ENCODE measurements at places on chromosomes 7 and 10.

DNA sequence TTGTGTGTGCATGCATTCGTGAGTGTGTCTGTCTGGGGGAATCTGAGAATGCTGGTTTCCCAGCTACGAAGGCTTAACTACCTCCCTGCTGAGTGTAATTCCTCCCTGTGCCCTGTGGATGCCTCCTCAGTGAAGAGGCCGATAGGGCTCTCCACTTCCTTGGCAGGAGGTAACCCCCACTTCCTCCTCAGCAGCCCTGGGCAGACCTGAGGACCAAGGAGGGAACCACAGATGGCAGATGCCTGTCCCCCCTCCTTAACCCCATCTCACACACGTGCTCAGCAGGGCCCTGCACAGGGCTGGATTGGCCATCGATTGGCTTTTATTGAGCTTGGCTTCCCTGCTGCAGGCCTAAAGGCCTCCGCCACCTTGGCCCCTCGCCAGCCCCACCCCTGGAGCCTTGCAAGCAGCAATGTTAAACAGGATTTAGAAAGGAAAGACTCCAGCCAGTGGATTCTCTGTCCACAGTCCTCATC, 45.6 kb upstream of the LRRC4 start:
- DNase-seq: no peak

- DNase-seq: no peak
Measured at GRCh38 chr10:37634351-37634880, 223.0 kb downstream of the ZNF248 start.

DNA sequence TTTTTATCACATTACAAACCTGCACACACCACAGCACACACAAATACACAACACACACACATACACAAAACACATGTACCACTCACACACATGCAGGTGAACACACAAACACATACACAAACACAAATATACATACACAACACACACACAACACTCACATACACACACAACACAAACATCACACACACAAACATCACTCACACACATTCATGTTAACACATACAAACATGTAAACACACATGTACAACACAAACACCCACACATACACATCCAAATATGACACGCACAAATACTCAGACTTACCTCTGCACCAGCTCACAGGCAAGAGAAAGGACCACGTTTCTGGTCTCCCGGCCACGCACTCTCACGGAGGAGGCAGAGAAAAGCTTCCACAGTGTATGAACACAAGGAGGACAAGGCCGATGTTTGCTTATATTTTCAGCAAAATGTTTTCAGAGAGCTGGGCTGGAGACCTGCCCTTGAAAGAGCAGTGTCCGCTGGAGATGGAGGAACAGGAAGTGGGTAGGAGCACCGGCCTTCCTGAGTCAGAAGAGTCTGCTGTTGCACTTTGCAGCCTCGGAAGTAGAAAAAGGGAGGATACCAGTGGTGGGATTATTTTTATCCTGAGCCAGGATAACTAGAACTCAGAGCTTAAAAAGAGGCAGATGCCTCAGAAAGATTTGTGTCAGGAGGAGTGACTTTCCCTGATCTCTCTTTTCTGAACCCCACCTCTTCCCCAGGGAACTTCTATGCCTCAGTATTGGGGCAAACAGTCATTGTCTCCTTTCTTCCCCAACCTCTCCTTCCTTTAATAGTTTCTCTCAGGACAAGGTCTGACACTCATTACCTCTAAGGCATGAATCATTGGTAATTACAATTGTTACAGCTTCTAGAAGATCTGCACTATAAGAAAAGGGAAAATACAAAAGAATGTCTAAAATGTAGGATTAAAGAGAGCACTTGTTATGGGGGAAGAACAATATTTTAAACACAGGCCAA, at the start of gene GIMAP6:
Gene GIMAP6, minus strand, starts transcription at position 520 of the 999 bp plus-strand sequence. CDS start 2,243 bp downstream, outside the sequence.
- peak; percentile 36 for DNase-seq

DNA sequence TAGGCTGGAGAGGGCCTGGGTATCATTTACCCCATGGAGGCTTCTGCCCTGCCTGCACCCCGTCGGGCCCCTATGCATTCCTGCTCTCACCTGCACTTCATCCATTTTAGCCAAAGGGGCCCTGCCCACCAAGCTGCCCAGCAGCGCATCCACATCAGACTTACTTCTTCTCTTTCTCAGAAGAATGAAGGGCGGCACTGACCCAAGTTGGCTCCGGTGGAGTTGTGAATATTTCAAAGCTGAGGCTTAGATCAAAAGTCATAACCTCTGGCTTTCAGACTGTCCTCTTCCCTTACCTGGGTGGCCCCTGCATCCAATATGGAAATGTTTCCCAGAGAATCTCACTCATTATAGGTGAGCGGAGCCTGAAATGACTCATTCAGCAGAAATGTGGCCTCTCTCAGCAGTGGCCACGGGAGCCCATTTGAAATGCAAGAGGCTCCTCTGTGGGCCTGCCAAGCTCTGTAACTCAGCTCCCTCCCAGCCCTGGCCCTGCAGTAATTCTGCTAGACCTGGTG, 117.6 kb upstream of the TCF7L2 start:
- no peak for DNase-seq

- no peak for DNase-seq
Measured at GRCh38 chr7:47931005-47932004, 17.0 kb downstream of the PKD1L1 start.

DNA sequence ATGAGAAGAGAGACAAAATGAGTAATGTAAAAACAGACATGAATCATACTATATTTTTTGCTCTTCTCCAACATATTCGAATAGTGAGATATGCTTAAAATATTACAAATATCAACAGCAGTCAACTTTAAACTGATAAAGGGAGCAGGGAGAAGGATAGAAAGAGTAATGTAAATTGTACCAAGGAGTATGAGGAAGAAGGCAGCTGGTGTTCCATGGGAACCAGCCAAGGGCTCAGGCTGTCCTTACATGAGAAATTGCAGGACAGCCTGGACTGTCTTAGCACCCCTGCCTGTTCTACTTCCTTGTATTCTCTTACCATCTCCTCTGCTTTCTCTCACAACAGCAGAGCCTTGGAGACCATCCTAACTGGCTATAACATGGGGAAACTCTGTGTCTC, 128.7 kb downstream of the TSPAN12 start:
- DNase-seq: no peak

DNA sequence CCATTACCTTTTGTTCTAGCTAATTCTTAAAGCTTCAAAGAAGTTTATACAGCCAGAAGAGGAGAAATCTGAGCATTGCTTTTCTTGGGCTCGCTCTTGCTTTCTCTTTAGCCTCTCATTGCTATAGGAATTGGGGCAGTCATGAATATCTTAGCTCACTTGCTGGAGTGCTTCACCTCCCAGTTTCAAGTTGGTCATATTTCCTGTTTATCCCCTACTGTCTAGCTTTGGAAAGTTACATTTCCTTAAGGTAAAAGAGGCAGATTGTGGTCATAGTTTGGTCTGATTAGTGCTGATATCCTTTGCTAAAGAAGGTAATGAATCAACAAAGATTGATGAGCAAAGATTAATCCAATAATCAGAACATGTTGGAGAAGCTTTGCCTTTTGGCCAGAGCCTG, 77.7 kb upstream of the GLI3 start:
- no peak for DNase-seq

DNA sequence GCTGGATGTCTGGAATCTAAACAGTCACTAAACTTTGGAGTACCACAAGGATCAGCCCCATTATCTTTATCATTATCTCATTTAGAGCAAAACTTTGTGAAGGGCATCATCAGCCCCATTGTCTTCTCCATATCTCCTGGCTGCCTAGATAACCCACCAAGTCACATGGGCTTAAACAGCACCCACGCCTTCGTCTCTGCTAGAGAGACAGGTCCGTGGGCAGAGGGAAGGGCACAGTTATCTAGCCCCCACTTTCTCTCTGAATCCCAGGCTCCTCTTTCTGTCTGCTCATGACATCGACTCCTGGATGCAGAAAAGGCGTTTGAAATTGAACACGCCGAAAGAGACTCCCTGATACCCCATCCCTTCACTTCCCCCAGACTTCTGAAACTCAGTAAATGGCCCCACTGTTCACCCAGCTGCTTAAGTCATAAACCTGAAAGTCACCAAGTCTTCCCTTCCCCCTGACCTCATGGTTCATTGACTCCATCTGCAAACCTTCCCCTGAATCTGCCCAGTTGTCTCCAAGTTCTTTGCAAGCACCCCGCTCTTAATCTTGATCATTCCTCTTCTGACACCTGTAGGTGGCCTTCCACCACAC, 20.9 kb upstream of the PARD3 start:
- no peak for DNase-seq

DNA sequence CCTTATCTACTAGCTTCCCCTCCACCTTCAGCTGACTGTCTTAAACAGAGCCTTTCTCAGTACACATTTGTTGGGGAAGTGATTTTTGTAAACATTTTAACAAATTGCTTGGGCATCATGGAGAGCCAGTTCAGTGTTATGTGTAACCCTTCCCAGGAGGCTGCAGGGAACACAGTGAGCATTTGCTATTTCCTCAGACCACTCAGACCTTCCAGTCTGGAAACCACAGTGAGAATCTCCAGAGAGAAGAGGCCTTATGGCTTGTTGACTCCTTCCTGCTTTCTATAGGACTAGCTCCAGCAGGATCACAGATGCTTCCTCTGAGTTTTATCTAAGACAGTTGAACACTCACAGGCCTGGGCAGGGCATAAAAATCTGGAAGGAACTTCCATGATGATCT, 409.8 kb upstream of the NPVF start:
- no peak for DNase-seq

GRCh38 chr10:129637010-129637409, 170.0 kb downstream of the MGMT start:
- DNase-seq: no peak

DNA sequence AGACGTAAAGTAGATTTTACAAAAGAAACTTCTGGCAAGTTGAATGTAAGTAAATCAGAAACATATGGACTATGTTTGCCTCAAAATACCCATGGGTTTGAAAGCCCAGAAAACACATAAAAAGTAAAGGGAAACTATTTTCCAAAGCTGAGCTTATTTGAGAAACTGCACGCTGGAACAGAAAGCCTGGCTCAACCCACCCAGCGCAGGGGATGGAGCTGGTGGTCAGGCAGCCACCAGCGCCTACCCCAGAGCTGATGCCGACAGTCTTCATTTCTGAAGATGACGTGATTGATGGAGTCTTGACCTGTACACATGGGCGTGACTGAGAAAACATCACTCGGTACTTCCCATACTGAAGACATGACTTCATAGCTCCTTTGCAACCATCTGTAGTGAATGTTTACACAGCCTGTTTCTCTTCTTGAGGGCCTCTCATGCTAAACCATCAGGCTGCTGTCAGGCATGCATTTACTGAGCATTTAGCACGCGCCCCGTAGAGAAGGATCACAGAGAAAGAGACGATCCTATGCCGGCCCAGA, 232.6 kb upstream of the AUTS2 start:
- DNase-seq: no peak

DNA sequence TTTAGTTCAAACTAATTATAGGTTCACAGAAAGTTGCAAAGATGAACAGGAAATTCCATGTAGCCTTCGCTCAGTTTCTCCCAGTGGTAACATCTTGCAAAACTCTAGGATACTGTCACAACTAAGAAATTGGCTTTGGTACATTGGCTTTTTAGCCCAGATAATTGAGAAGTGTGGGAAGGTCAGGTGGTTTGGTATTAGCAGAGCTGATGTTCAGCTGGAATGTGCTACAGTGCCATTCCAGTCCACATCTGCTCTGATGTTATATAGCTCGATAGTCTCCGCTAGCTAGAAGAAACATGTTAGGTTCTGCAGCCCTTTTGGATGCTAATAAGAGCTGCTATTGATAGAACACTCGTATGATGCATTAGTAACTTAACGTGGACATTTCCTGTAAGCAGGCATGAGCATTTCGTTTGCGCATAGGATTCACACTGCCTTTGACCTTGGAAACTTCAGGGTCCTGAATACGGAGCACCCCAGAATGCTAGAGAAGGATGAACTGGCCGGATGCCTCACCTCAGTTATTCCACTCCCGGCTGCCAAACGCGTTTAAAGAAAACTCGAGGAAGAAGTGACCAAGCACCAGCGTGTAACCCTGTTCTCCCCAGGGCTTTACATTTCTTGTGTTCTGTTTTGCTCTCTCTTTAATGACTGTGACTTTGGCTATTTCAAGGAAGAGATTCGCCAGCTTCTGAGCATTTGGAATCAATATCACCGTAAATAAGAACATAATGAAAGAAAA, 271.4 kb downstream of the GALNT17 start:
- DNase-seq: no peak

GRCh38 chr7:88337572-88337971, 30.9 kb upstream of the STEAP4 start:
- DNase-seq: no peak

DNA sequence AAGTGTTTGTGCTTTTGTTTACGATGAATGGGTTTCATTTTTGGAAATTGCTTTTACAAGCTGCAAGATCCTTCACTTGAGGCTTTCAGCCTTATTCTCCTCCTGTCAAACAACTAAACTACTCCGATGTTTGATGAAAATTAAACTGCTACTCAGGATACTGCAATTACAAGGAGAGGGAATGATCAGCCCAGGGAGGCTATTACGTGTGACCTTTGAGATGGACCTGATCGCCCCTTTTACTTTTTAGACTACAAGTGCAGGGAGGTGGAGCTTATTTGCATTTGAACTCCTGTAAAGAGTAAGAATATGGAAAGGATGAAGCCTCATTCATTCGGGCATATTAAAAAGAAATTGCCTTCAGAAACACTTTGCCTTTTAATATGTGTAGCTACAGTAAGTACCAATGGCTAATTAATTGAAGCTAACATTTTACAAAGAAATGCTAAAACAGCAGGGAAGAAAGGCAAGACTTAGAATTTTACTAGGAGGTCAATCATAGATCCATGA, 219.1 kb downstream of the PHTF2 start:
- no peak for DNase-seq

GRCh38 chr7:64498270-64498669, 64.6 kb downstream of the ZNF680 start:
- no peak for DNase-seq

GRCh38 chr10:22341926-22342196, 3.4 kb upstream of the SPAG6 start:
- no peak for DNase-seq
